ENCODE measurements at places on chromosomes 2 and 18.

DNA sequence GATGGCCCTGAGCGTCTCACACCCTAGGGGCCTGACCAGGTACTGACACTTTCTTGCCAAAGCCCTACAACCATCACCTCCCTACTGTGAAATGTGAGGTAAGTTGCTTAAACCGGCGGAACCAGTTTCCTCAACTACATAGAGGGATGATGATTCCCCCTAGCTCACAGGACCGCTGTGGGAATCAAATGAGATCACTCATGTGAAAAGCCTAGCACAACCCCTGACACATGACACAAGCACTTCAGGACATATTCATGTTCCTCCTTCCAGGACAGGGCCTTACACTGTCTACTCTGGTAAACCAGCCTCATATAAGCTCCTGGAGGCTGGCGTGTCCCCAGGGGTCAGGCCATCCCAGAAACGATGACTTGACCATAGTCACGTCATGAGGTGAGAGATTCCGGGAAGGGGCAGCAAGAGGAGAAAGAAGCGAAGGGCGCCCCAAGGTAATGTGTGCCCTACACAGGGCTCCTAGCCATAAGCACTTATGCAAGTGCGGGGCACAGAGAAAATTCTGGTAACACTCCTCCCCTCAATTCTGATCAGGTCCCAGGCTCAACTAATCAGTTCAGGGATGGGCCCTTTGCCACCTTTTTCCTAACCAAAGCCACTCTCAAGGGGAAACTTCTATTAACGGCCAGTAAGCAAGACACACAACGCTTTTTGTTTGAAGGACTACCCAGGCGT lies 49.5 kb downstream of the C2orf42 start:
- no peak for DNase-seq

GRCh38 chr18:66111018-66111417 lies 360.2 kb downstream of the CDH7 start:
- DNase-seq = no peak

DNA sequence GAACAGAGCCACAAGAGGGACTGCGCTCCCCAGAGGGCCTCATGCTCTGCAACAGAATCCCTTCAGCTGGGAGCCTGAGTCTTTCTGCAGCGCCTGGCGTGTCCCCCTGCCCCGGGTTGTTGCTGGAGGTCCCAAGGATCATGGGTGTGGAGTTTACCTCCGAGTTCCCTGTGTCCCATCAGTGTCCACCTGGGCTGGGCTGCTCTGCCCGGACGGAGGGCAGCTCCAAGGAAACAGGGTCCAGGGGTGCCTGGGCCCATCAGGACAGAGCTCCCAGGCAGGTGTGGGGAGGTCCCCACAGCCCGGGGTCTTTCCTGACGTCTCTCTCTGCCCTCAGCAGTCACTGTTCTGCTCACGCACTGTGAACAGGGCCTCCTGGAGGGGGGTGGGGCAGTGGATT lies 63.5 kb downstream of the EMILIN2 start:
- no peak for DNase-seq

- DNase-seq = no peak
Measured at GRCh38 chr2:190328573-190329147, 9.0 kb upstream of the HIBCH start.

DNA sequence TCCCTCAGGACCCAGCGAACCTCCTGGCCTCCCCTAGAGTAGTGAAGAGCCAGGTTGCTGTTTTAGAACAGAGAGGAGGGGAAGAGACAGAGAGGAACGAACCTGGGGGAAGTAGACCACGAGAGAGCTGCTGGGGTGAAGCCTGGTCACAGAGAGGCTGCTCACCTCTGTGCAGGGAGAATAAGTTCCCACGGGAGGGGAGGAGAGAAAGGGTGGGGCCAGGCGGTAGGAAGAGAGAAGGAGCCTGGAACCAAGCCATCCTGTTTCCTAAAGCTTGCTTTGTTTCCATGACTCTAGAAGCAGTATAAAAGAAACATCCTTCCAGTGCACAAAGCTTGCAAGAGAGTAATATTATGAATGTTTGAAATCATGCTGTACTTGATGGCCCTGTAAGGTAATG lies 147.9 kb downstream of the MYT1L start:
- no peak for DNase-seq

DNA sequence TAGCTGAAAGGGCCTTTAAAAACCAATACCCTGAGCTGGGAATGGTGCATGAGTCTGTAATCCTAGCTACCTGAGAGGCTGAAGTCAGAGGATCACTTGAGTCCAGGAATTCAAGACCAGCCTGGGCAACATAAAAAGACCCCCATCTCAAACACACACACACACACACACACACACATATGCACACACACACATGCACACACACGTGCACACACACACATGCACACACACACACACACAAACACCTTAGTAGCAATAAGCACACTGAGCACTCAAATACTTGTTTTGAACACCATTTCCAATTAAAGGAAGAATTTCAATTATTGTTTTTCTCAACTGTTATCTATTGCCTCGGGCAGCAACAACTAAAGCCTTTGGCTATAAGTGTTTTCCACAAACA lies 25.6 kb upstream of the UBE2F start:
- no peak for DNase-seq

DNA sequence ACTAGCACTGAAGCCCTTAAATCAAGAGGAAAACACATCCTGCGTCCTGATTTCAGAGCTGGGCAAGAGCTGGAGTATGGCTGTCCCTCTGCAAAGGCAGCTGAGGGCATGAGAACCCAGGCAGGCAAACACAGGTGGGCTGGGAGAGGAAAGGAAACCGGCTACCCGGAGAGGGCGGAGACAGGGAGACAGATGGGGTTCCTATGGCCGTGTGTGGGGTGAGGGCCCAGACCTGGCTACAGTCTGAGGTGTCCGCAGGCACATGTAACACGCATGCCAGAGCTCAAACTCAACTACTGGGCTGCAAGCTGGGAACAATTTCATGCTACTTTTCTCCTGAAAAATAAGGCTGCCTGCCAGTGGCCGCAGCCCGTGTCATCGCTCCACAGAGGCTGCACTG lies 2.7 kb downstream of the COPS9 start:
- no peak for DNase-seq

DNA sequence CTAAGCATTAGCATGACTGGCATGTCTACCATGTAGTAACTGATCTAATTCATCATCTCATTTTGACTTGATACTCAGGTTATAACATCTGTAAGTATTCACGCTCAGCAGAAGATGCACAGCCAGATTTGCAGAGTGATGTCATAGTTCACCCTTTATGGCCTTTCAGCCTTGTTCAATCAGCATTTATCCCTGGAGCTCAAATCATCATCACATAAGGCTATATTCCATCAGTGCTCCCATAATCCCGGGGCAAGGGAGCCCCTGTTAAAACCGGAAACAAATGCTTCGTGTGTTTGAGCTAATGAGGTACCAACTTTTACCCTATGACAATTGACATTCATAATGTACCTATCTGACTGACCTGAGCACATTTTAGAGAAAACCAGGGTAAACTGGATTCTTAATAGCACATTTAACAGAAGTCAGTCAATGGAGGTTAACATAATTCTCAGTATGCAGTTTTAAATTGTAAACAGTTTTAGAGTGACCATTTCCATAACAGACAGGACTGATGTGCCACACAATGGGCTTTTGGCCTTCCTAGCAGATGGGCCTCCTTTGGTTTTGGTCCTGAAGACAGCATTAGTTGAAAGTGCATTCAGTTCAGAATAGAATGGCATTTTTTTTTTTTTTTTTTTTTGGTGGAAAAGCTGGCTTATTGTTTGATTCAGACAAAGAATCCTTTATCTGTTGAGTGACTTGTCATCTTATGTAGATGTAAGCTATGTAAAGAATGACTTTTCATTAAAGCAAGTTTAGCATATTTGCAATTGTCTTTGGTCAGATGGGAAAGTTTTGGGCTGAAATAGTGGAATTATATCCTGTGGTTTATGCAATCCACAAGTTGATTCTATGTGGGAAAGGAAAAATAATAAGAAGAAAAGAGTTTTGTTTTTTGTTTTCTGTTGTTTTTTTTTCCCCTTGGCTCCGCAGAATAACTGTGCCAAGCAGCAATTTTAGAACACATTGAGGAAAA lies 866.0 kb upstream of the ACVR2A start:
- no peak for DNase-seq

- DNase-seq = no peak
Measured at GRCh38 chr2:10163498-10164486, 41.3 kb downstream of the RRM2 start.

DNA sequence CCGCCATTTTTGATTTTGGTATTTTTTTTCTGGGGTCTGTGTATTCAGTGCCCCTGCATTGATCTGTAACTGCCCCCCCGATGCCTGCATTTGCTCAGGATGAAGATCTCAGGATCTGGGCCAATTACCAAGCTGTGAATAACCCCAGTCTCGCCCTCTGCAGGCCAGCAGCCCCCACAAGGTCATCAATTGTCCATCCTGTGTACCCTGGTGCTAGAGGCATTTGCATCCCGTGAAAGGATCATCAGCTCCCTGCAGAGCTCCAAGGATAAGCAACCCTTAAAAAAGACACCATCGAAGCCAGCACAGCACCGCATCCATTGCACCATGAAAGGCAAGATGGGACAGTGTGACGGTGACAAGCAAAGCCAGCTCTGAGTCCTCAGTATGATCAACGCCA lies 154.1 kb upstream of the KLHL29 start:
- DNase-seq = no peak

DNA sequence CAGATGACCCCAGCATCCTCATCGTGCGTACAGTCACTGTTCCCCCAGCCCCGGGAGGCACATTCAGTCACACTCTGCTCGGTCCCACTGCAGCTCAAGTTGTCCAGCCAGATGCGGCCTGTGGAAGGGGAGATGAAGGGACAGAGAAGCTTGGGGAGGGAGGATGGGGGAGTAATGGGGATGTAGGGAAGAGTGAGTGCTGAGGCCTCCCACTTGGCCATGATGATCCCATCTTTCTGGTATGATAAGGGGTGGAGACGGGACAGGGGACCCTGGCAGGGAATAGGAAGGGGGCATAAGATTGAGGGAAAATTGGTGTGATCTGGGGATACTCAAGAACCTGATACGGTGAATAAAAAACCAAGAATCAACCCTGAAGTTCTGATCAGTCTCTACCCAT lies 3.5 kb downstream of the LOXL3 start:
- no peak for DNase-seq

- DNase-seq = no peak
Measured at GRCh38 chr2:128280158-128280871, 38.4 kb downstream of the HS6ST1 start.

- no peak for DNase-seq
Measured at GRCh38 chr2:36858551-36859365, 107.6 kb downstream of the STRN start.

DNA sequence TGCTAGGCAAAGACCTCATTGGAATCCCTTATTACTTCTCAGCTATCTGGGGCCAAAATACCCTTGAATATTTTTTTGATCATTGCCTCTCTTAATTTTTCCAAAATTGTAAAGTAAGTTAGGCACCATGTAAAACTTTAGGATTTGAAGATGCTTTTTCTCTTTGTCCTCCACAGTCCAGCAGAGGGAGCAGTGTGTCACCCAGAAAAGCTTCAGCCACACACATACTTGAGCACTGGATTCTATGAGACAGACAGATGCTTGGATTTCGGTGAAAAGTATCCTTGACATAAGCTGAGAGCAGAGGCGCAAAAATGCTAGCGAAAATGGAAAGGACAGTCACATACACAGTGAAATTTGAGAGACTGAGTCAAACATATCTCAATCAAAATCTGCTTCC lies 74.7 kb upstream of the KCNJ3 start:
- no peak for DNase-seq

DNA sequence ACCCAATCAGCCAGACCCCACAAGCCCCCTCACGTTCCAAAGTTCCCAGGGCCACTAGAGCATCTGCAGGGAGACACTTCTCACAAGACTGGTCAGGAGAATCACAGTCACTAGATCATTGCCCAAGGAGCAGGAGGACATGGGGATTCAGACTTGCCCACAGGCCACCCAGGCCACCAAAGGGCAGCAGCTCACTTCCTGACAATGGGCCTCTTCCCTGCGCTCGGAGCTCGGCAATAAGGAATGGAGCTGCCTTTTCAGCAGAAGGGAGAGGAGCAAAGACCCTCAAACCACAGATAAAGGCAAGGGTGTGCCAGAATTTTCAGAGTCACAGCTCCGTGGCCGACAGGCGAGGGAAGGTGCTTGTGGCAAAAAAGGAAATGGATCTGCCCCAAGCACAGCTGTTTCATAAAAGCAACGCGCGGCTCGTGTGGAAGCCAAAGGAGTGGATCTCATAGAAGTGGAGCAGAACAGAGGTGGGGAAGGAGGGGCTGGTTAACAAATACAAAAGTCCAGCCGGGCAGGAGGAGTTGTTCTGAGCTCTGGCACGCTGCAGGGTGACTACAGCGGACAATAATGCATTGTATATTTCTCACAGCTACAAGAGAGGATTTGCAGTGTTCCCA lies 72.1 kb downstream of the EDAR start:
- DNase-seq = no peak

DNA sequence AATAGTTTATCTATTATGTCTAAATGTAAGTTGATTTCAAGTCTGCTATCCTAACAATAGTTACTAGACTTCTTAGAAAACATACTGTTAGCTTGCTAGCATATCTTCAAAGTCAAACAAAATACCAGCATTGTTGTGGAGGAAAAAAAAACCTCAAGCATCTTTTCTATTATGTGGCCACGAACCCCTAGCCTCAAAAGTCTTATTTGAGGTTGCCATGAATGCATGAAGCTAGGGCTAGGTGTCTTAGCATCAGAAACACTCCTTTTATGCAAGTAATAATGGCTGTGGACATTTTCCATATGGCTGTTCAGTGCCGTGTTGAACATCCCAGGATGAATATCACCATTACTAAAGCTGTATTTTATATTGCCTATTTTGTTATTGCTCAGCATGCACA lies 86.6 kb upstream of the OTX1 start:
- no peak for DNase-seq

GRCh38 chr2:905833-906140 lies 44.9 kb upstream of the SNTG2 start:
- no peak for DNase-seq

- no peak for DNase-seq
Measured at GRCh38 chr2:67457699-67458098, 60.6 kb downstream of the ETAA1 start.

DNA sequence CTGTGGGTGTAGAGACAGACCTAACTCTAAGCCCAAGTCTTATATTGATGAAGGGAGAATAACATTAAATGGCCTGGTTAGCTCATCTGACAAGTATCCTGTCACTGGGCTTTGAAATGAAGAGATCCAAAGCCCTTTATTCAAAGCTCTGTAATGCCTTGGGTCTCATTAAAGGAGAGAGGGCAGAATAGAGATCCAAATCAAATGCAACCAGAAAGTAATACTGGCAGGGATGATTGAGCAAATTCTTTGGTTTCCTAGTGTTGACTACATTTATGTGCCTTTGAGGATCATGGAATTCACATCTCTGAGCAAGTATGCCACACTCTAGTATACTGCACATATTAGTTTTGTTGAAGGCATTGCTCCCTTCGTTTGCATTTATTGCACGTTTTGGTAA lies 147.9 kb upstream of the CAVIN2 start:
- DNase-seq = no peak

DNA sequence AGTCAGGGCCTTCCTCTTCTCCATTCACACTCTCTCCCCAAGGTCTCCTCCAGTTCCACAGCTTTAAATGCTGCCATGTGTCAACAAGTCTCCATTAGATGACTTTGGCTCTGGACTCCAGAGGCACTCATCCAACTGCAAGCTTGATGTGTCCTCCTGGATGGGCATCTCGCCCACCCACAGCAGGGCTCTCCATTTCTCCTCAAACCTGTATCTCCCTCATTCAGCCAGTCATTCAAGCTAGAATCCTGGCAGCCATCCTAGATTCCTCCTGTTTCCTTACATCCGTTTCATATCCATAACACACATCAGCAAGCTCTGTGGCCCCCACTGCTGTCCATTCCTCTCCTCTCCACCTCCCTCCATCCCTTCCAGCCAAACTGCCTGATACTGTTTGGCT lies 88.4 kb upstream of the AFF3 start:
- no peak for DNase-seq

Measured in activated T-cell treated with anti-CD3 and anti-CD28 coated beads for 24 hours (primary cell).